ENCODE measurements at places on chromosomes 4 and X.
A peak's percentile ranks its signal among the peaks of the same experiment; 100 is the strongest.

- DNase-seq, result no peak
Measured at GRCh38 chr4:47852136-47852535, 14.3 kb upstream of the CORIN start.

- no peak for DNase-seq
Measured at GRCh38 chr4:76233967-76234678, 17.4 kb upstream of the FAM47E start.

DNA sequence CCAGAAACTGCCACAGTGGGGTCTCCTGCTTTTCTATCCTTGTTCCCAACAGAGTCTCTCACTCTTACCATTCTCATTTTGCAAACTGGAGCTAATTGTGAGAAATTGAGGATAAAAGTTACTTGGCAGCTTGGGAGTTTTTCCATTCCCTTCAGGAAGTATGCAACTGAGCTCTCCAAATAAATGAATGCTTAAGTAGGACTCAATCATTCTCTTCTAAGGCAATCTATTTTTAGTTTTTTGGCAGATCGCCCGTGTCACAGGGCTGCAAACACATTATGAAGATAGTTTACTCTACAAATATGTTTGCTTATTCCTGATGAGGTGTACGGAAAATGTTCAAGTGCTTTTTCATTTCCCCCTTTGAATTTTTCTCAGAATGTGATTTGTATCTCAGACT, 5.3 kb downstream of the ASB11 start:
- DNase-seq, result no peak

DNA sequence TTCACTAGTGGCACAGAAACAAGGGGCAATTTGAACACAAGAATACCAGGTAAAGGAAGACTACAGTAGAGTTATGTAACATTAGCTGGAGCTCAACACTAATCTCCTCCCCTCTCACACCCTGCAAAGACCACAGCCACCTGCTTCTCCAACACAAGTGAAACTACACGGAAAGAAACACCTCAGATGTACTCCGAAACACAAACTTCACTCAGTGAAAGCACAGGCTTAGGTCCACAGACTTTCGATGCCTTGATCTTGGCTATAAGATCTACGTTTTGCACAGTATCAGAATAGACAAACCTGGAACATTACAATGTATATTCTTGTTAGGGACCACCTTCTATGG, 7.6 kb downstream of the ACSL1 start:
- DNase-seq, result peak; percentile 50

GRCh38 chr4:41446981-41447725, 90.8 kb upstream of the LIMCH1 start:
- DNase-seq, result no peak

DNA sequence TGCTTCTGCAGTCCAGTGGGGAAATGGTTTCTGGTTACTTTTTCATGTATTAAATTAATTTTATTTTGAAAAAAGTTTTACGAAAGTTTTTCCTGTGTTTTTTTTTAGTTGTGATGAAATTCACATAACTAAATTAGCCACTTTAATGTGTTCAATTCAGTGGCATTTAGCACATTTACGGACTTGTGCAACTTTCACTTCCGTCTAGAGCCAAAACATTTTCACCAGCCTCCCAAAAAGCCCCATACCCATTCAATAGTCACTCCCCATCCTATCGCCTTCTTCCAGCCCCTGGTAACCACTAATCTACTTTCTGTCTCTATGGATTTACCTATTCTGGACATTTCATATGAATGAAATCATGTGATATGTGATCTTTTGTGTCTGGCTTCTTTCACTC, 22.8 kb upstream of the TBL1X start:
- DNase-seq, result no peak

DNA sequence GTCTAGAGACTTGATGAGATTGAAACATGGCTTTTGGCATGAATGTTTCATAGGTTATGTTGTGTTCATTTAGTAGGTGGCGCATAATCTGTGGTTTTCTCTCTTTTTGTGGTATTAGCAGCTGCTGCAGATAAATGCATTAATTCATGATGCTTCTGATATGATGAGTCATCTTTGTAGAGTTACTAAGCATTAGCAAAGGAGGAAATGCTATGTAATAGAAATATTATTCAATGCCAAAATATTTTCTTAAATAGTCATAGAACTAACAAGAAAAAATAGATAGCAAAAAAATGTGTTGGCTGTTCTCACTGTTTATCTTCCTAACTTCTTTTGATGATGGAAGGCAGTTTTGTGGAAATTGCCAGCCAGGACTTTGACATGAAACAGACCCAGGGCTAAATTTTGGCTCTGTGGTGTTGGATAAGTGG, 3.6 kb downstream of the ZXDB start:
- no peak for DNase-seq

GRCh38 chrX:17377795-17378194, 2.8 kb downstream of the NHS start:
- DNase-seq, result no peak

GRCh38 chr4:145679520-145679919, 426 bp upstream of the C4orf51 start:
- no peak for DNase-seq

GRCh38 chr4:15636818-15637217, 18.3 kb downstream of the FBXL5 start:
- no peak for DNase-seq

DNA sequence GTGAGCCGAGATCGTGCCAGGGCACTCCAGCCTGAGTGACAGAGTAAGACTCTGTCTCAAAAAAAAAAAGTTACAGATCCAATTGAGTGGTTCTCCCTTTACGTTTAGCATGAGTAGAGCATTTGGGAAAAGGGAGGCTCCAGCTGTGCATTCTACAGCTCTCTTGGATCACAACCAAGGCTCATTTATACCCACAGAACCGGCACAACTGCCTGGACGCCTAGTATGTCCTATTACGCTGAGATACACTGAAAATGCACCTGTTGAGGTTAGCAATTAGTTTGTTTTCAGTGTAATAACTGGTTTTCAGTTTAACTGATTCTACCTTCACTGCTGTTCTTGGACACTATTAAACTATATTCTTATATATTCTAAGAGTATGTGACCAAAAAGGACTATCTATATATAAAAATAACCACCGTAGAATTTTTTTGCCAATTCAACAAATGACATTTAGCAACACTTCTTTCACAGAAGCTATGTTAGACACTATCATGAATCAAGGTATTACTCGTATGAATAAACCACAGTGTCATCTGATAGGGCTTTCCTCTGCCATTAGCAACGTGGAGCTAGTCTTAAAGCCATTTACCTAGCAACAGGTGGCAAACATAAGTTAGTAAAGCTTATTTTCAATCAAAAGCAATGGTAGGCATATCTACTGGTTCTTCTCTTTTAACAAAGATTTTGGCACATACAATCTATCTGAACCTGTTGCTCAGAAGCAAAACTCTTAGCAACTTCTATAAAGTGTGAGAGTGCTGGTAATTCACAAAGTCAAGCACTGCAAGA, 3.6 kb downstream of the OTUD4 start:
- DNase-seq, result no peak

DNA sequence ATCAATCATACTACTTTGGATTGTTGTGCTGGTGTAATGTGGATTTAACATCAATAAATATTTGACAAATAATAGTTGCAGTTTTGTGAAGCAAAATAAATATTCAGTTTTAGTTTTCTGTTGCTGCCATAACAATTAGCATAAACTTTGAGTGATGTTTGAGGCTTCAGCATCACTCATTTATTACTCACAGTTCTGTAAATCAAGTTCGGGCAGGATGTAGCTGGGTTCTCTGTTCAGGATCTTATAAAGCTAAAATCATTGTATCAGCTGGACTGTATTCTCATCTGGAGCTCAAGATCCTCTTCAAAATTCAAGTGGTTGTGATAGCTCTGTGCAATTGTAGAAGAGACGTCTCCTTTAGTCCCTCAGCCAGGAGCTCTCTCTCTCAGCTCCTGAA, 81.7 kb downstream of the CBR4 start:
- no peak for DNase-seq

- no peak for DNase-seq
Measured at GRCh38 chrX:63751481-63751880, 33.5 kb downstream of the ARHGEF9 start.

DNA sequence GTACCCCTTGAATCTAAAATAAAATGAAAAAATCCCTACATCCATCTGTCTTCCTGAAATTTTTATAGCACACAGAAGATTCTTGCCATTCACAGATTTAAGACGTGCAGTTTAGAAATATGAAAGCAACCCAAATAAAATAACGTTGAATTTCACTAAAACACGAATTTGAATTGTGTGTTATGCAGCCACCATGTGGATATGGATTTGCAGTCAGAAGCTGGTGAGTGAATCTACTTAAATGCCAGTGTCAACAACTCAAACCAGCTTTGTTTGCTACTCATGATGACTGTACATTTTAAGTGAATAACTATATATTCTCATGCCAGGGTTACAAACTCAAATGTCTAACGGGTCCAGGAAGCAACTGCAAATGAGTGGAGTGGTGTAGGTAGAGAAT, 173.0 kb upstream of the HAND2 start:
- no peak for DNase-seq

GRCh38 chr4:76987685-76988084, 38.1 kb downstream of the SEPTIN11 start:
- DNase-seq, result no peak

DNA sequence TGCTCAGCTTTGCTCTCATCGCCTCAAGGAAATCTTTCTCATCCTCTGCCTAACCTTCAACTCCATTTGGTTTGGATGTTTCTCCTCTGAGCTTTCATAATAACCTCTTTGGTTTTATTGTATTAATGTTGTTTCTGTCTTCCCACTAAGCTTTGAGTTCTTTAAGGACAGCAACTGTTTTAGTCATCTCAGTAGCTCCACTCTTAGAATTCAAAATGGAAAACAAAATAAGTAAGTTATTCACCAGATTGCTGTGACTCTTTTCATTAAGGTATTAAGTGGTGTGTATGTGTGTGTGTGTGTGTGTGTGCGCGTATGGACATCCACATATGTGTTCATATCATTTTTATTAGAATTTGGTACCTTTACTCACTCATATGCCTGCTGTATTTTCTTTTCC, 279.2 kb upstream of the BOD1L1 start:
- DNase-seq, result no peak

DNA sequence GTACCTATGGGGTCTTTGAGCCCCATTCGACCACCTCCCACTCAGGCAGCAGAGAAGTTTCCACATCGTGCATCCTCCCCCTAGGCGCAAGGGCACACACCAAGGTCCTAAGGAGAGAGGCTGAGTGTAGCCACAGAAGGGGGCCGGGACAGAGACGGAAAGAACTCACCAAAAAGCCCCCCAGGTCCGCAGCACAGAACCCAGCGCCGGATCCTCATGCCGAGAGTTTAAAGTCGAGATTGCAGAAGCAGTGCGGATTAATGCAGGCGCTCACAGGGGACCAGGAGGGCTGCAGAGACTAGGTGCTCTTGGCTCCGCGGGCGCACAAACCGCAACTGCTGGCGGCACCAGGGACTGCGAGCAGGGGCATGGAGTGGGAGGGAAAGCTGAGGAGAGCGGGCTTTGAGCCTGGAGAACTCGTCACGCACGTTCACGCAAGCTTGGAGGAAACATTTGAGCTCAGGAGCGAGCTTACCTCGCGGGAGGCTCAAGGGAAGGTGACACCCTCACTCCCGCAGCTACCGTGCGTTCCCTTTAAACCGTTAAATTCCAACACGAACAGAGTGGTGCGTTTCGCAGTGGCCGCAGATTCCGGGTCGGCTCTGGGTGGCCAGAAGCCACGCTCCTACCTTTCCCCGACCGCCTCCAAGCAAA, 8.5 kb downstream of the NKX3-2 start:
- peak; percentile 13 for DNase-seq

GRCh38 chrX:154733066-154733425, 17.8 kb downstream of the GAB3 start:
- no peak for DNase-seq

- DNase-seq, result no peak
Measured at GRCh38 chrX:134604701-134605311, 53.5 kb downstream of the PLAC1 start.

DNA sequence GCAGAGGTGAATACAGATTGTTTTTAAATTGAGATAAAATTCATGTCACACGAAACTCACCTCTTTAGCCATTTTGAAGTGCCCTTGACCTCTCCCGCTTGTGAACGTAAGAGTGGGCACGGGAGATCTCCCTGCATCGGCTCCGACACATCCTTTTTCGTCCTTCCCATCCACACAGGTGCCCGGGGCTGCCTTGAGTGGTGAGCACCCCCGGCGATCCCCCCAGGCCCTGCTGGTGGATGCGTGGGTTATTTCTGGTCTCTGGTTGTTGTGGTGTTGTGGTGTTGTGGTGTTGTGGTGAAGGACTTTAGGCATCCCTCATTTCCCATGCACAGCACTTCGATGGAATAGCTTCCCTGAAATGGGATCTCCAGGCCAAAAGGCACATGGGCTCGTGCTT, 46.1 kb downstream of the PSAPL1 start:
- no peak for DNase-seq

DNA sequence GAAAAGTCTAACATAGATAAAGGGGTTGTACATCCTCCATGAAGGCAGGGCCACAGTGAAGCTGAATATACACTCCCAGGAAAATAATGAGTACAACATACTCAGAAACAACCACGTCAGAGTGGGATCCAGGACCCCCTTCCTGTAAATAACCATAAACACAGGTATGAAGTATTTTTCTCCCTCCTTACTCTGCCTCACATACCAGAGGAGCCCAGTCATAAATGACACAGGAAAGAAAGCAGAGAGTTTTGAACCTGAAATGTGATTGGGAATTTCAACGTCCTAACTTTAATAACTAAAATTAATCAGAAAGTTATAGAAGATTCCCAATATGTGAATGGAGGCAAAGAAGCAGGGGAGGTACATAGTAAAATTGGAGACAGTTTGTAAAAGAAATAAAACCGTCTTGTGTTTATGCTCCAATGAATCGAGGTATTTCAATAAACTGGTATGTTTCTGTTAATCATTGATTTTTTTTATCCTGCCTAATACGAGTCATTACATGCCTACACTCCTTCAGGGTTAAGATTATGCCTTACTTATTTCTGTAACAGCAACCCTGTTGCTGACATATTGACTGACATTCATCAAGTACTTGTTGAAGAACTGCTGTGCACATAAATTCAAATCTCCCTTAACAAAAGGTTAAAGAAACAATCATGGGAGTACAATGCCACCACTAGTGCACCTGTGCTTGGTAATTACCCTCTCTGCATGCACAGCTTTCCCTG, 431.3 kb downstream of the KCNIP4 start:
- no peak for DNase-seq

DNA sequence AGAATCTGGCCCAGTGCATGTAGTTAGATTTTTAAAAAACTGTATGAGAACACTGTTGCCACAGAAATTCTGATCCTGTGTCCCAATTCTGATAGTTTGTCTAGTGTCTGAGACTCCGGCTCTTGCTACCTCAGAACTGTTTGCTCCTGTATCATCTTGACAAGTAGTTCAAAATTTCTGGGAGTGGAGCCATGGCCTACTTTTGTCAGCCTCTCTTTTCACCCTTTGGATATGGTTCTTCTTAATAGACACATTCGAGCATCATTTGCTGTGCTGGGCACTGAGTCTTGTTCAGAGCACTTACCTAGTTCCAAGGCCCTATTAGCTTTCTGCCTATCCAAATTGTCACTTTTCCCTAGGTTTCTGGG, 46.9 kb downstream of the ATP10D start:
- no peak for DNase-seq

GRCh38 chr4:2253160-2254084, 8.5 kb downstream of the MXD4 start:
- no peak for DNase-seq

All from GM10248 (cell line).